ENCODE measurements at places on chromosomes 1 and 21.
A peak's percentile ranks its signal among the peaks of the same experiment; 100 is the strongest.

DNA sequence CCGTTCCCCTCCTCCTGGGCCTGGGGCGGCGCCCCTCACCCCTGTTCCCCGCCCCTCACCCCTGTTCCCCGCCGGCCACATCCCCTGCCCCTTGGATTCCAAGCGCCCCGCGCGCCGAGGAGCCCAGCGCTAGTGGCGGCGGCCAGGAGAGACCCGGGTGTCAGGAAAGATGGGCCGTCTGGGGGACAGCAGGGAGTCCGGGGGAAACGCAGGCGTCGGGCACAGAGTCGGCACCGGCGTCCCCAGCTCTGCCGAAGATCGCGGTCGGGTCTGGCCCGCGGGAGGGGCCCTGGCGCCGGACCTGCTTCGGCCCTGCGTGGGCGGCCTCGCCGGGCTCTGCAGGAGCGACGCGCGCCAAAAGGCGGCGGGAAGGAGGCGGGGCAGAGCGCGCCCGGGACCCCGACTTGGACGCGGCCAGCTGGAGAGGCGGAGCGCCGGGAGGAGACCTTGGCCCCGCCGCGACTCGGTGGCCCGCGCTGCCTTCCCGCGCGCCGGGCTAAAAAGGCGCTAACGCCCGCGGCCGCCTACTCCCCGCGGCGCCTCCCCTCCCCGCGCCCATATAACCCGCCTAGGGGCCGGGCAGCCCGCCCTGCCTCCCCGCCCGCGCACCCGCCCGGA is at the start of gene TP73:
TSS of gene TP73 (plus strand) at position 587 of the 618 bp plus-strand sequence. CDS start 29,850 bp downstream, outside the sequence.
- no peak for DNase-seq

DNA sequence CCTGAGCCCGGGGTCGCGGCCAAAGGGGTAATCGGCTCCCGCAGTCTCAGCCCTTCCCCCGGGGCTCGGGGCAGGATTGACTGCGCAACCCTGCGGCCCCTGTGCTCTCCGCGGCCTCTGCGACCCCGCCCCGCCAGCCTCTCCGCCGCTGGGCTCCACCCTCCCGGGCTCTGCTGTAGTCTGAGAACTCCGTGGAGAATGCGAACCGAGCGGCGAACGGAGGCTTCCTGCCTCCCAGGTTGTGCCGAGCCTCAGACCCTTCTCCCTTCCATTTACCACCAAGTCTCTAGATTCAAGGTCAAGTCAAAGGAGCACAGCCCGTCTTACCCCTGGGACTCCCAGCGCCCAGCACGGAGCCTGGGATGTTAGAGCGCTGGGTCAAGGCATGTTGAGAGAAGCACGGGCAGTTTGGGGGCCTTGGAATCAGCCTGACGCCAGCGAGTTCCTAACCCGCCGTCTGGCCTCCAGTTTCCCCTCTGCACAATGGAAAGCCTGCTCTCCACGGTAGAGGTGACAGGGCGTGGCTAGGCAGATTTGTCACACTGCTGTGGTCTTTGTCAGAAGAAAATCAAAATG is 3.0 kb downstream of the ATP2B4 start:
- DNase-seq = peak; percentile 81

- DNase-seq = peak; percentile 12
Observed at GRCh38 chr1:30692948-30693301, 30.5 kb downstream of the MATN1 start.

DNA sequence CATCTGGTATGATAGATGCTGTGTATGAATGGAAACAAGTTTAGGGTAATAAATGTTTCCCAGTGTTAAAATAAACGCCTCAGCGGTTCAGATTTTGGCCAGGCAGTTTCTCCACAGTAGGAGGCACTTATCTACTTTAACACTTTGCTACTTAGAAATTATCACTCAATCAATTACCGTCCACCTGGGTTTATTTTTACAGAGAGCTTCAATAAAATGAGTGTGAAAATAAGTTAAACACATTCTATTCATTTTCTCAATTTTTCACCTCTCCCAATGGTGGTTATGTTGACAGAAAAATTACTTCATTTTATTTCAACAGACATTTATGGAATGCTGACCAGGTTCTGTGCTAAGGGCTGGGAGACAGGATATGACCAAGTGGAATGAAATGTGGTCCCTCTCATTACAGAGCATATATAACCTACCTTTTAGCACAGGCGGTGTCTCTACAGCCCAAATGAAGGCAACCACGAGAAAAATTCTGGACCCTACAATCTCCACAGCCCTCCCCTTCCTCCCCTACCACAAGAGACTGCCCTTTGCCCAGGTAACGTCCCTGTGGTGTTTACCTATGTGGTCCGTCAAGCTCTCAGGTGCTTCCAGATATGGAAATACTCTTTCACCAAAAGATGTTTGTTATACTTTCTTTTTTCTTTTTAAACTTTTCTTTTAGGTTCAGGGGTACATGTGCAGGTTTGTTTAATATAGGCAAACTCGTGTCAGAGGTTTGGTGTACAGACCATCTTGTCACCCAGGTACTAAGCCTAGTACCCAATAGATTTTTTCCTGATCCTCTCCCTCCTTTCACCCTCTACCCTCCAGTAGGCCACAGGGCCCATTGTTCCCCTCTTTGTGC is 105.5 kb downstream of the HLCS start:
- DNase-seq = no peak

GRCh38 chr1:225554216-225554812 is 98.6 kb downstream of the ENAH start:
- DNase-seq = no peak

GRCh38 chr1:40768146-40768990 is 15.2 kb upstream of the KCNQ4 start:
- no peak for DNase-seq

- no peak for DNase-seq
Observed at GRCh38 chr1:64687725-64688327, 57.0 kb upstream of the RAVER2 start.

DNA sequence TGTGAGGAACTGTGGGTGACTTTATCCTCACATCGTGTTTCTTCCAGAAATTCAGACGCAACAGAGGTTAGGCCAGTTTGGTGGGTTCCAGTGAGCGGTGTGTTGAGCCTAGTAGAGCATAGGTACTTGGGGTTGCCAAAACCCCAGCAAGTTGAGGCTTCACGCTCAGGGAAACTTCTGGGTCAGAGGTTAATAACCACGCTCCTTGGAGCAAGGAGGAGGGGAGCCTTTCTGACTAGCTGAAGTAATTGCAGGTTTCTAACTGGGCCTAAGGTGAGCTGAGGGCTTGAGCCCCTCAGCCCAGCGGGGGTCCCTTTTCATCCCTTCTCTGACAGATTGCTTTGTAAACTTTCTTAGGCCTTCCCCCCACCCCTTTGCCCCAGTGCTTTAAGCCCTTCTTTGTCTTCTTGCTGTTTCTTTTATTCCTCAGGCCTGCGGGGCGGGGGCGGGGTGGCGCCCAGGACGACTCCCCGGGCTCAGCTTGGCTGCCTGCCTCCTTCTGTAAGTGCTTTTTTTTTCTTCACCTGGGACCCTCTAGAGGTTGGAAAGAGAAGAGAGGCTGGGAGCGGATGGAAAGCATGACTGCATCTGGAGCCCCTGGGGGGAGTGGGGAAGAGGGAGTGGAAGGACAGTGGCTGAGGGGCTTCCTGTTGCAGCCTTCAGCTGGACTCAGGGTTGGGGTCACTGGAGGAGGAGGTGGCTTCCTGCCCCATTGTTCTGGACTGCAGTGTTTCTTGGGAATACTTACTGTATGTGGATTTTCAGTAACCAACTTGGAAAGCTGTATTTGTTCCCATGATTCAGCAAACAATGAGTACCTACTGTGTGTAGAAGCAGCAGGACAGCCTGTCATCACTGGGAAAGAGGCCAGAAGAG is 1.3 kb upstream of the ZNF436 start:
- peak; percentile 79 for DNase-seq

DNA sequence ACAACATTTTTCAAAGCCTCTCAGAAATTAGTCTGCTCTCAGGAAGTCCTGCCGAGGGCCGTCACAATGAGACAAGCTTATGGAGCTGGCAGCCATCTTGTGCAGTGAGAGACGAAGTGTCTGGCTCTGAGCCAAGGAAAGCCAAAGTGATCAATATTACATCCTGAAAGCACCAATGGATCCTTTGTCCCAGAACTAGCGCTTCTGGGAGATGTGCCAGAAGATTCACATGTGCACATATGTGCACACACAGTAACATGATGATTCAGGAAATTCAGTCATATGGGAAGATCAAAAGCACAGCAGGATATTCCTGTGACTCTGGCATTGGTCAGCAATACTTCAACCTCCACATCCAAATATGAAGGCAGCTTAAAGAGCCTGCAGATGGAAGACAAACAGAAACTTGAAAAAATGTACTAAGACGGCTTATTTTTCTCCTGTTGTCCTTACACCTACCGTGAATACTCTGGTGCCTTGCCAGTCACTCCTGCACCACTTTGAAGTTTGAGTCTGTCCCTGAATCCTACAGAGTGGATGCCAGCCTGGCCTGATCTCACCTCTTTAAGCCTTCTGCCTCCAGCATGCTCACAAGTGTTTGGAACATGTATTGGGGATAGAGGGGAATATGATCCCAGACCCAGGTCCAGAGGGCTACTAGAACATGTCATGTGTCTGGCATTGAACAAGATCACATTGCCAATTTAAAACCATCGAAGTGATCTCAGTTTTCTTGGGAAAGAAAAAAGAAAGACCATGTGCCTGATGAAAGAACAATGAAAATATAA is 44.5 kb upstream of the PRRX1 start:
- peak; percentile 49 for DNase-seq

GRCh38 chr21:36207577-36208320 is 51.1 kb downstream of the DOP1B start:
- DNase-seq = no peak

- no peak for DNase-seq
Observed at GRCh38 chr1:22140694-22141093, 2.2 kb downstream of the WNT4 start.

DNA sequence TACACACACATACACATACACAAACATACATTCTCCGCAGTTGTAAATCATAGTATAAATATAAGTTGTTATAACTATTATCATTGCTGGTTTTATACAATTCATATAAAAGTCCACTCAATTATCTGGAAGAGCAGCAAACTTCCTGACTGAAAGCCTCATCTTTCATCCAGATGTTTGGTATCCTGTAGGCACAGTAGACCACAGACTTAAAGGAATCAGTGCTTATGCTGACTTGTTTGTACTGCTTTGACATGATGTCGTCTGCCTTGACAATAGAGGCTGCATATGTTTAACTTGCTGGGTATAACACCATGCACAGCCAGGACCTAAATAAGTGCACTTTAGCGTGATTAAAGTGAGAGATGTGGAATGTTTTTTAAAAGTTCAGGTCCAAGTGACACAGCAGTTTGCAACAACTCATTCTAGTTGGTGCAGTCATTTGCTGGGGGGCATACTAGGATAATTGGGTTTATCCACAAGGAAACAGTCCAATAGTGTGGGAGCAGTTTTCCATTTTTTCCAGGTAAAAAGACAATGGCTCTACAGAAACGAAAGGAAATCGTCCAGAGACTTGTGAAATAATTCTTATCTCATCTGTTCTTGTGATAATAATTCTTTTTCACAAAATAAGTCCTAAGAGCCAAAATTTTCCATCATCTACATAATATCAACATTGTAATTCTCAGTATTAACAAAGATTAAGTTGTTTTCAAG is 110.3 kb upstream of the TSPAN2 start:
- no peak for DNase-seq

DNA sequence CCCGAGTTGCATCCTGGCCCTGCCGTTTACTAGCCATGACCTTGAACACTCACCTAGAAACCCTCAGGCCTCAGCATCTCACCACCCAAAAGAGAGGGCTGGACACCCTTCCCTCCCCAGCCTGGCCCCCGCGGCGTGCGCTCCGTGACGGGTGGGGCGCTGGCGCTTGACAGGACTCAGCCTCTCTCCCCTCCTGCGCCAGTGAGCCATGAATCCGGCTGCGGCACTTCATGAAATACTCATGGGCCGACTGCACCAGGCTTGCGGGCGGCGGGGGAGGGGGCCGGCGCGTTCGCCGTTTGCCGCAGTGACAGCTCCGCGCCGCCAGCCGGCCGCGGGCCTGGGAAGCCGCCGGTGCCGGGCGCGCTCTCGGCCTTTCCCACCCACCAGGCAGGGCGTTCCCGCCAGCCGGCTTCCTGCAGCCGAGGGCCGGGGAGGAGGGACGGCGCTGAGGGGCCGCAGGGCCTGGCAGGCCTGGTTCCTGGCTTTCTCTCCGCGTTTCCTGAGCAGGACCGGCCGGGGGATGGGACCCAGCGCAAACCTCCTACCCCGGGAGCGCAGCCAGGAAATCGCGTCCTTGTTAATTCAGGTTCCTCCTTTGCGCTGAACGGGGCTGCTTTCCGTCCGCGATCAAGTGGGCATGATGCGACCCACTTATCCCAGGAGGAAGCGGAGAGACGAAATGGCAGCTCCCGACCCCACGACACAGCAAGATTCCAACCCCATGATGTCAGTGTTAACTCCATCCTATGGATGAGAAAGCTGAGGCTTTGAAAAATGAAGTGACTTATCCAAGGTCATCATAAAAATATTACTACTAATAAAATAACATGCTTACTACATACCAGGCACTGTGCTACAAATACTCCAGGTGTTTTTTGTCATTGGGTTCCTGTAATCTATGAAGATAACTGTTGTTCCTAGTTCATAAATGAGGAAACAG is 9.1 kb upstream of the LUZP1 start:
- peak; percentile 91 for DNase-seq

DNA sequence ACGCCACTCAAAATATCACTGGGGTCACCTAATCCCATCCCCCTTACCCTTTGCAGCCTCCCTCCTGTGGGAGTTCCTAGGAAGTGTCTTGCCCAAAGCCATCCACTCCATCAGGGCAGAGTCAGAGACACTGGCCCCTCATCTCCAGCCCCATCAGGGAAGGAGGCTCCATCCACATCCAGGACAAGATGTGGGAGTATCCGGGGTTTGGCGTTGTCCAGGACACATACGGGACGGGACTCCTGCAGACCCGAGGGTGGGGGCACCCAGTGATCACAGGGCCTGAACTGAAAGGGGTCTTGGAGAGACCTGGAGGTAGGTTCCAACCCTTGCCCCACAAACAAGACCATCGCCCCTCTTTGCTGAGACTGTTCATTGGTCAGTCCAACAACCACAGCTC is 348.2 kb downstream of the MATN1 start:
- DNase-seq = no peak

DNA sequence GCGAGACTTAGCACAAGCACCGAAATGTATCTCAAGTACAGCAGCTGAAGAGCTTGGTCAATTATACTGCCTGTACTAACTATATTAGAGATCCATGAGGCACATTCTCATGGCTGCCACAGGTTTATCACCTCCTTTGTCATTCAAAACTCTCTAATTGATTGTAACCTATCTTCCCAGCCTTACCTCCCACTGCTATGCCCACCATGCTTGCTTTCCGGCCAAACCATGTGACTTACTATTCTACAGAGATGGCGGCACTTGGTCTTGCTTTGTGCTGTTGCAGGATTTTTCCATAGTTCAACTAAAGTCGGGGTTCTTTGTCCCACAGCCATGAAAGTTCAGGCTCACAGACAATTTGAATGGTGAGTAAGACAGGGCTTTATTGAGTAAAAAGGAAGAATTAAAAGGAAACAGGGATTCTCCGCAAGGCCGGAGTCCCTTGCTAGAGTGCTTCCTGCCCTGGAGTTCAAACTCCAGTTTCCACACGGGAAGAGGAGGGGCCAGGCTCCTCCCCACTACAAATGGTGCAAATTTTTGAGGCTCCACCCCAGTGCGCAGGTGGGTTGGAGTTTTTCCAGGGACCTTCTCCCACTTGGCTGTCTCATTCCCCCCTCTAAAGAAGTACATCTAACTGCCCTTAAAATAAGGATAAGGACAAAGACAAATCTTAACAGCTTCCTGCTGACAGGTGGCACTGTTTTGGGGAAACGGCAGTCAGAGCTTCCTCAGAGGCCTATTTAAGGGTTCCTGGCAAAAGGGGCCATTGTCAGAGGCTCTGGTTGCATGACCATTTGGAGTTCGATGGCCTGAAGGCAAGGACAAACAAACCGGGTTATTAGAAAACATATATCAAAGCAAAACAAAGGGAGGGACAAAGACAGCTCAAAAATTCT is 28.7 kb downstream of the FMO2 start:
- no peak for DNase-seq
